Stimulated activated CD8-positive, alpha-beta memory T cell treated with anti-CD3 and anti-CD28 coated beads, Interleukin-15, amount 100 ng/mL, for 24 hours (primary cell): ENCODE measurements at places on chromosomes 6 and 20.

- no peak for DNase-seq
These were observed 429.6 kb downstream of the BCKDHB start for GRCh38 chr6:80535914-80536565.

GRCh38 chr20:10179574-10180298, 38.9 kb upstream of the SNAP25 start:
- DNase-seq = no peak

DNA sequence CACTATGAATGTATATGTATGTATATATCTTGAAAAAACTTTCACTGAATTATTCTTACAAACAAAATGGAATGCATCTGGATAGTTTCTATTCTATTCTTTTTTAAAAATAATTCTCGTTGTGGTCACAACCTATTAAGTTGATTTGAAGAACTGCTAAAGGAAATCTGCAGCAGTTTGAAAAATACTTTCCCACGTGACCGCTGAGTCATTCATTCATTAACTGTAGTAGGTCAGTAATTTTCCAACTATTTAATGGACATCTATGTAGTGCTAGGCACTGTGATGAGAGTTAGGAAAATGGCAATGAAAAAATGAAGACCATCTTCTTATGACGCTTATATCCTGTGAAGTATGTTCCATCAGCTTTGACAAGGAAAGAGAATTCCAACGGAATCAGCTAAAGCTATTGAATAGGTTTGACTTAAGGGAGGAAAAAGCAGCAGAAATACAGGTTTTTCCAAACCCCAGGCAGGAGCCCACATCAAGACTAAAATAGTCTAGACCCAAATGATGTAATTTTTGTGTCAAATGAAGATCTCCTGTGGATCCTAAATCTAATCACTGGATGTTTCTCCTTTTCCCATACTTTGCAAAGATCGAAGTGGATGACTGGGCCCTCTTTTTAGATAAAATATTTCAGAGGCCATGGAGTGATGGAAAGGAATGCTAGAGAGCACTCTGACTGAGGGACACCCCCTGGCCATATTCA, 4.1 kb upstream of the EFHC1 start:
- DNase-seq = no peak

DNA sequence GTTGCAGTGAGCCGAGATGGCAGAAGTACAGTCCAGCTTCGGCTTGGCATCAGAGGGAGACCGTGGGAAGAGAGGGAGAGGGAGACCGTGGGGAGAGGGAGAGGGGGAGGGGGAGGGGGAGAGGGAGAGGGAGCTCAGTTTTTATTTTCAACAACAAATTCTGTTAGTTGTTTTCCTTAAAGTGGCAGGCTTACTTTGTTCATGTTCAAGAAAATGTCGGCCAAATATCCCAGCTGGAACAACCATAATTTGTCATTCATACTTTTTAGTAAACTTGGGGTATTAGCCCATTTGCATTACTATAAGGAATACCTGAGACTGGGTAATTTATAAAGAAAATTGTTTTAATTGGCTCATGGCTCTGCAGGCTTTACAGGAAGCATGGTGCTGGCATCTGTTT, 2.5 kb upstream of the TULP4 start:
- DNase-seq = no peak

DNA sequence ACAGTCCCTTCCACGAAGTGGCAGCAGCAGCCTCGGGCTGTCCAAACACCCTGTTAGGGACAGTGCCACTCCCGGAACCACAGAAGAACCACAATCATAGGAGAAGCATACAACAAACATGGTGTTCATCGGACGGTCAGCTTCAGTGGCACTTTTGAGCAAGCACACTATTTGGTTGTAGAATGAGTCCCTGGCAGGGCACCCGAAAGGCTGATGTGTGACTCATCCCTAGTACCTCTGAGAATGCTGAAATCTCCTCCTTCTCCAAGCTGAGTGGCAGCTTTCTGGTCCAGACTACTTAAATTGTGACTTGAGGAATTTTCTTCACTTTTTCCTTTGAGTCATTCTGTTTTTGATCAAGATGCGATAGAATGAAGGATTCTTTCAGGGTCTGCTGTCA, 282.5 kb downstream of the ESR1 start:
- no peak for DNase-seq

GRCh38 chr6:140101367-140101766, 726.9 kb upstream of the CITED2 start:
- no peak for DNase-seq

DNA sequence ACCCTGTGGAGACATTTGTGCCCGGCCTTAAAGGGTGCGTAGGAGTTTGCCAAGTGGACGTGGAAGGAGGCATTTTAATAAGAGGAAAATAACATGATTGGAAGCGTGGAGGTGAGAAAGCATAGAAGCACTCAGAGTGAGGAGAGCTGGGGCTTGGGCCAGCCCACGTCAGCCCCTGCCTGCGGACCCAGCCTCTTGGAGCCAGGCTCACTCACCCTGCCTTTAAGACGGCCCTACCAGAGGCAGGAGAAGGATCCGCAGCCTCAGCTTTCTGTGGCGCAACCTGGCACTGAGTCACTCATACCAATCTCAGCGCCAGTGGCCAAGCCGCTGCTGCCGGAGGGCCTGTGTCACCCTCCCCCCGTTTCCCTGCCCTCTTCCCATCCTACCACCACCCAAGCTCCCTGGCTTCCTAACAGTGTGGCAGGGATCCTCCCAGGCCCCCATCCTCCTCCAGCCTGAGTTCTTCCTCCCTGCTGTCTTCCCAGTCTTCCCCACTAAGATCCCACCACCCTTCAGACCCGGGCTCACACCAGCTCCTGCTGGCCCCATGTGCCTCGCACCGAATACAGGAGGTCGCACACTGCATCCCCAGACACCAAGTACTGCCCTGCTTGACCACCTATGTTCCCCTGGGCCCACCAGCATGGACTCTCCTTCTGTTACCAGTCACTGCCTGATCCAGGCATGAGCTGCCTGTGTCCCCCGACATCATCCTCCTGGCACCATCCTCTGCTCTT, 285.2 kb downstream of the UST start:
- DNase-seq = no peak

- no peak for DNase-seq
These were observed 455.0 kb downstream of the RFPL4B start for GRCh38 chr6:112802144-112802543.

- no peak for DNase-seq
These were observed 639.6 kb downstream of the CBLN4 start for GRCh38 chr20:55365745-55366144.

- DNase-seq = no peak
These were observed 118.0 kb upstream of the CD93 start for GRCh38 chr20:23203951-23204730.

GRCh38 chr6:35086636-35087360, 54.3 kb downstream of the TCP11 start:
- DNase-seq = no peak

DNA sequence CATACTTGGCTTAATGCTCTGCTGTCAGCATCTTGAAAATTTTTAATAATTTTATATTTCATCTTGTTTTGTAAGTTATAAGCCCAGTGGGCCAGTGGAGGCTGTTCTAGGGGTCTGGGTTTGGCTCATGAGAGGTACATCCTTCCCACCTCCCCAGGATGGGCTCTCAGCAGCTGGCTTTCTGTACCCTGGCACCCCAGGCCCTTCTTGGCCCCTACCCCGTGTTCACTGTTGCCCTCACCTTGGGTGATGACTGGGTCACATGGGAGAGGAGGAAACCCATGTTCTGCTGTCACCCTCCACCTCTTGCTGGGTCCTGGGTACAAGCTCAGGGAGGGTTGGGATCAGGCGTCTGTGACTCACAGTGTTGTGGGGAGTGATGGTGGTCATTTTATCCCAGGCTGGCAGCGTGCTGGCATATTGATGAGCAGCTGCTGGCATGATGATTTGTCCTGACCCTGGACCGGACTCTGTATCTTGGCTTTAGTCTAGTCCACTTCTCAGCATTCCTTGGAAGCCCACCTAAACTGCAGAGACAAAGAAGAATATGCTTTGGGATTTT, 34.6 kb downstream of the SLC16A10 start:
- DNase-seq = no peak

DNA sequence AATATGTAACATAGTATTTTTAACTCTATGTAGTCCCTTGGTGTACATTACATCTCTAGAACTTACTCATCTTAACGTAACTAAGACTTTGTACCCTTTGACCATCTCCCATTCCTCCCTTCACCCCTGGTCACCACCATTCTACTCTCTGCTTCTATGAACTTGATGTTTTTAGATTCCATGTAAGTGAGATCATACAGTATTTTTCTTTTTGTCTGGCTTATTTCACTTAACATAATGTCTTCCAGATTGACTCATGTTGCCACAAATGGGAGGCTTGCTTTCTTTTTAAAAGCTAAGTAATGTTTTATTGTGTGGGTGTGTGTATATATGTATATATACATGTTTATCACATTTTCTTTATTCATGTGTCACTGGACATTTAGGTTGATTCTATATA, 55.8 kb downstream of the TMEM200A start:
- no peak for DNase-seq

- DNase-seq = no peak
These were observed 28.0 kb upstream of the MARCKS start for GRCh38 chr6:113828984-113829695.

- DNase-seq = no peak
These were observed 51.0 kb downstream of the STX7 start for GRCh38 chr6:132461958-132462357.

- no peak for DNase-seq
These were observed 76.3 kb downstream of the PLCB4 start for GRCh38 chr20:9145142-9145541.

GRCh38 chr20:37571033-37571432, 43.4 kb upstream of the BLCAP start:
- DNase-seq = no peak

GRCh38 chr6:38725414-38726183, 10.5 kb downstream of the DNAH8 start:
- DNase-seq = no peak

- DNase-seq = peak; percentile 65
These were observed 32.8 kb upstream of the BCAS1 start for GRCh38 chr20:54103067-54103761.

- no peak for DNase-seq
These were observed 44.7 kb downstream of the RSPH3 start for GRCh38 chr6:158955255-158955654.

DNA sequence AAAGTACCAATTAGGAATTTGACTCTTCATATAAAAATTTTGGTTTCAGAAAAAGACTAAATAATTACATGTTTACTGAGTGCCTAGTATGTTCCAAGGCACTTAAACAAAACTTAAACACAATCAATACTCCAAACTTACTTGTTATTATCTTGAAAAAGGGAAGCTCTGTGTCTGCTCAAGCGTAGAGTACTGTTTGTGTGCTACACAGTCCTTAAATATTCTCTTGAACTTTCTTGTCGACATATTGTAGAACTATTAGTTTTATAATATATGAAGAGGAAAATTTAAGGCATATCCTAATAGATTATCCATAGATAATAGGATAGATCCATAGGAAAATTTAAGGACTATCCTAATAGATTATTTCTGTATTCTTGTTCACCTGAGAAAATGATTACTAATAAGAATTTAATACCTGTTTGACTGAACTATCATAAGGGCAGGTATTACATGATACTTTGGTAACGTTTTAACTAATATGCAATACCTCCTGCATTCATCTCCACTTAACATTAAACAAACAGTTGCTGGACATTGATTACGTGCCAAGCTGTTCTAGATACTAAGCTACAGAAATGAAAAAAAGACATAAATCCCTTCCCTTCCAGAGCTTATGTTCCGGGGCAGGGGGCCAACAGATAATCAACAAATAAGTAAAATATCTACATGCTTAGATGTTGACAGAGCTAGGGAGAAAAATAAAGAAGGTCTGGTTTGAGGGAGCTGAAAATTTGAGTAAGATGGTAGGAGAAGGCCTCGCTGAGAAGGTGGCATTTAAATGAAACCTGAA, 115.2 kb upstream of the BCLAF1 start:
- no peak for DNase-seq

- no peak for DNase-seq
These were observed 586.9 kb upstream of the ARID1B start for GRCh38 chr6:156190270-156190669.

- no peak for DNase-seq
These were observed 136.3 kb upstream of the GRIK2 start for GRCh38 chr6:101257163-101257562.

DNA sequence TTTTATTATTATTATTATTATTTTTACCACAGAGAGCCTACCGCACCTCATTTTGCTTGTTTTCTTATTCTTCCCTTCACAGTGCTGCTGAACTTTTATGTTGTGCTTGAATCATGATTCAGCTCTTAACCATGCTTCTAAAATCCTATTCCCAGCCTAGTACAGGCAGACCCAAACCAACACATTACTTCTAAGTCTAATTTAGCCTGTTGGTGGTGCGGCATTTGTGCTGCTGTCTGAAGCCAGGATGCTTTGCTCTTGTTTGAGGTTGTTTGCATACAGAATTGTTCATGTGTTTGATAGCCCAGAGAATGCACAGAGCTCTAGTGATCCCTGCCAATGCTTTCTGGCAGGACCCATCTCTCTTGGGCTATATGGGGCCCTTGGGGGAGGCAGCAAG, 213.5 kb upstream of the KCNG1 start:
- no peak for DNase-seq

- DNase-seq = no peak
These were observed 12.3 kb downstream of the SLC17A2 start for GRCh38 chr6:25918083-25918683.

DNA sequence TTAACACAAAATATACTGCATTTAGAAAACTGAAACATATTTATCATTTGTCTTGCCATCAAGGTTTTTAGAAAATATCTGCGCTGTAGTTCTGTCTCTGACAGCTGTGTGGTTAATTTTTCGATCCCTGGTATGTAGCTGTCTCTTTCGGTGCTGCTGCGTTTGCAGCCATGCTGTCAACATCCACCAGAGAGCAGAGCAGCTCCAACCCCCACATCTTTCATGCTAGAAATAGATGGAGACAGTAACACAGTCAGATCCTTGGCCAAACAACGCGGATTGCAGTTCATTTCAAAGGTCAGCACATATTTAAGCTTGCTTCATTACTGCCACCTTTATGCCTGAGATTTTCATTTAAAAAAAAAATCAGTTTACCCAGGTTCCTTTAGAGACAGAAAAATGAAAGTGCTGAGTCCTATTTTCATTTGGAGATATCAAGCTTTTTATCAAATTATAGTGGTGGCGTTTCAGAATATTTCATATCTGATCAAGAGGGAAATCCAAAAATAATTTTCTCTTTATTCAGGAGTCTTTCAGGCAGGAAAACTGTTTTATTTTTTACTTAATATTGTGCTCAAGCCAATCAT, 157.7 kb upstream of the MMS22L start:
- no peak for DNase-seq

- no peak for DNase-seq
These were observed 16.2 kb downstream of the KCNB1 start for GRCh38 chr20:49466114-49466912.

DNA sequence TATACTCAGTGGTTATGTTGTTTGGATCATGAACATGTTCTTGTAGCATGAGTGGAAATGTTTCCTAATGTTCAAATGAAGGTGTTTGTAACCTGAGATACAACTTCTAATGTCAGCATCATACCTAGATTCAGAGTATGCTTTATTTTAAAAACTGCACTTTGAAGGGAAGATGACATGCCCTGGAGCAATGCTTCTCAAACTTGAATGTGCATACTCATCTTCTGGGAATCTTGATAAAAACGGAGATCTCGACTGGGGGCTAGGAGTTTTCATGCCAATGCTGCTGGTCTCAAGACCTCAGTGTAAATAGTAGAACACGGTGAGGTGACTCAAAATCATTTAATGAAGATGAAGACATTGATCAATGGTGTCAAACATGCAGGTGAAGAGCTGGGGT, 440.0 kb upstream of the NOX3 start:
- no peak for DNase-seq
